Activated T-helper 1 cell treated with Interleukin-2 at 50 U/mL for 16 hours (primary cell): ENCODE measurements at places on chromosomes 7 and 10.

DNA sequence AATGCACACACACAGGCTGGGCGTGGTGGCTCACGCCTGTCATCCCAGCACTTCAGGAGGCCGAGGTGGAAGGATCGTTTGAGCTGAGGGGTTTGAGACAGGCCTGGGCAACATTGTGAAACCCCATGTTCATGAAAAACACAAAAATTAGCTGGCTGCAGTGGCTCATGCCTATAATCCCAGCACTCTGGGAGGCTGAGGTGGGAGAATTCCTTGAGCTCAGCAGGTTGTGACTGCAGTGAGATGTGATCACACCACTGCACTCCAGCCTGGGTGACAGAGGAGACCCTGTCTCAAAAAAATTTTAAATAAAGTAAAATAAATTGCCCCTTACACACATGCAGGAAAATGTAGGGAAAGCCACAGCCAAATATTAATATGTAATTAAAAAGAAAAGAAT, 44.1 kb downstream of the RNF32 start:
- DNase-seq = no peak

GRCh38 chr7:37920849-37921805, 687 bp downstream of the EPDR1 start:
- DNase-seq = no peak

- DNase-seq = no peak
These were observed 7.4 kb downstream of the MCM10 start for GRCh38 chr10:13168781-13169180.

- DNase-seq = no peak
These were observed 34.4 kb upstream of the RSBN1L start for GRCh38 chr7:77661816-77662215.

GRCh38 chr7:36692456-36692855, 31.8 kb downstream of the AOAH start:
- no peak for DNase-seq

DNA sequence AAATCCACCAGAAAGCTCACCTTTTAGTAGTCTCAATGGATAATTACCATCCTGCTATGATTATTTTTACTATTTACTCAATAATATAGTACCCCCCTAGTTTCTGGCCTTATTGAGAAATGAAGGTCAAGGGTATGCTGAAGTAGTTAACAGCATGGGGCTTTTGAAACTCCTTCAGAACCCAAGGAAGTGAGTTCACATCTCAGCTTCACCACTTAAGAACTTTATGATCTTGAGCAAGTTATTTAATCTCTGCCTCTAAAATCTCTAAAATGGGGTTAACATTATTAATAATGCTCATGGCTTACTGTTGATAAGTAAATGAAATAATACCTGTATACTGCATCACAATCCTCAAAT, 5.8 kb downstream of the MTPN start:
- DNase-seq = no peak

DNA sequence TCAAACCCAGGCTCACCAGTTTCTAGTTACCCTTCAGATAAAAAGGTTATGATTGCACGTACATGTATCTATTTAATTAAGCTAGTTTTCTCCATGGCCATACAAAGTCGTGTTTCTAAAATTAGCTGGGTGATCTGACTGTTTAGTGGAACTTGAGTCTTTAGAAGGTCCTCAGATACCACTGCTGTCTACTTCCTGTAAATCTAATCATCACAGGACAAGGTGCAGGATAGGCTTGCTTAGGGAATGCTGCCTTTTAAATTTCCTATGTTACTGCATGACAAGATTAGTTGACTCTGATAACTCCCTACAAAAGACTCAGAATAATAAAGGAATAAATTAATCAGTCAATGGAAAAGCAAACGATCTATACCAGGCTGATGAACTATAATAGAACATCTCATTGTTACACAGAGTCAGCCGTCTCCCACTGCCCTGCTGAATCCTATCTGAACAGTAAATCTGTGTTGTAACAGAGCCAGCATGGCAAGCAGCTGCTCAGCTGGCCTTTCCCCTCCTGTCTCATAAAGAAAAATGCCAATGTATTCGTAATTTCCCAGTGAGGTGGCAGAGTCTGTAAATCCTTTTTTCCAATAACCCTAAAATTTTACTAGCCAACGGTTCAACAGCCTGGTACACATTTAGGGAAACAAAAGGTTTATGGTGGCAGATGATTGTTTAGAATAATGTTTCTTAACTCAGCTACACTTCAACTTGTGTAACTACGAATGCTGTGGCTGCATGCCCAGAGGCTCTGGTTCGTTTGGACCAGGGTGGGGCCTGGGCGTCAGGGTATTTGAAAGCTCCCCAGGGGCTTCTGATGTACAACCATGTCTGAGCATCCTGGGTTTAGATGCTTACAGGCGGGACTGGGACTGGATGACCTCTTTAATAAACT, 318.0 kb downstream of the PAXIP1 start:
- DNase-seq = no peak
